ENCODE measurements at places on chromosomes 3 and 15. TPM values are rescaled to one million over a fixed set of nuclear protein-coding genes. Genes with fewer than 3 reads are reported as not detected.

The VPS8 gene
- 32.9 TPM for total RNA-seq

The ANKRD34C gene
- not detected for total RNA-seq

DNA sequence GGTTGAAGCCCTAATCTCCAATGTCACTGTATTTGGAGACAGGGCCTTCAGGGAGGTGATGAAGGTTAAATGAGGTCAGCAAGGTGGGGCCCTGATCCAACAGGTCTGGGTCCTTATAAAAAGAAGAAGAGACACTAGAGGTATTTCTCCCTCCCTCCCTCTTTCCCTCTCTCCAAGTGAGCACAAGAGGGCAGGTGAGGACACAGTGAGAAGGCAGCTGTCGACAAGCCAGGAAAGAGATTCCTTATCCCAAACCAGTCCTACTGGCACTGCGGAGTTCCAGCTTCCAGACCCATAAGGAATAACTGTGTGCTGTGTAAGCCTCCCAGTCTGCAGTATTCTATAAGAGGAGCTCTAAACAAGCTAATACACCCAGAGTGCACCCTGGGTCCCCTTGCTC, 134.7 kb downstream of the ADAMTS17 start:
- no peaks in the 10 kb centered on the region for H3K27me3 ChIP-seq
- DNase-seq, result no peak
- H3K36me3 ChIP-seq, result no peaks in the 10 kb centered on the region
- peaks cover 31% of the 10 kb centered on the region for H3K4me1 ChIP-seq
- H3K4me3 ChIP-seq, result no peak overlapping the region

DNA sequence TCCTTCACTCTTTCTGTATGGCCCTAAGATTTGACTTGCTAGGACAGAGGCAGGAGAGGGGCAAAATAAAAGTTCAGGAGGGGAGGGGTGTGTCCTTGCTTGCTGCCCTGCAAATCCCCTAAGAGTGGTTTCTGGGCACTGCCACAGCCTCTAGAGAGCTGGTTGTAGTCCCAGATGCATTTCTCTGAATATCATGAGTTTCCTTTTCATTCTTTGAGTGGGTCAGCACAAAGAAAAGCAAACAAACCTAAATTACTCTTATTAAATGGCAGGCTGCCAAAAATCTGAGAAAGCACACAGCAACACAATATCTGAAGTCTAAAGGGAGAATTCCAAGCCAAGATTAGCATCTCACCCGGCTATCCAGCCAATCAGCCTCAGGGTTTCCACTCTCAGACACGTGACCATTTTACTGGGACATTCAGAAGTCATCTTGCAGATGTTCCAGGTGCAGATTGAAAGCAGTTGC, 919.3 kb downstream of the TUSC7 start:
- no peak for DNase-seq
- H3K27ac ChIP-seq, result no peak overlapping the region
- no peaks in the 10 kb centered on the region for H3K36me3 ChIP-seq

- no peak for DNase-seq
- H3K36me3 ChIP-seq, result no peaks in the 10 kb centered on the region
- no peak overlapping the region for H3K27ac ChIP-seq
- no peaks in the 10 kb centered on the region for H3K4me1 ChIP-seq
- no peak overlapping the region for H3K4me3 ChIP-seq
These were observed 466.9 kb upstream of the MDFIC2 start for GRCh38 chr3:70779296-70779695.

- H3K27me3 ChIP-seq, result no peaks in the 10 kb centered on the region
- no peaks in the 10 kb centered on the region for H3K36me3 ChIP-seq
- peaks cover 11% of the 10 kb centered on the region for H3K4me1 ChIP-seq
These were observed 183.8 kb upstream of the IL12A start for GRCh38 chr3:159804726-159805410.

- peak overlapping the region; percentile 9 for H3K4me3 ChIP-seq
- H3K4me1 ChIP-seq, result peaks cover 8% of the 10 kb centered on the region
- H3K36me3 ChIP-seq, result no peaks in the 10 kb centered on the region
These were observed 486 bp downstream of the CDIN1 start for GRCh38 chr15:36579792-36580431.

DNA sequence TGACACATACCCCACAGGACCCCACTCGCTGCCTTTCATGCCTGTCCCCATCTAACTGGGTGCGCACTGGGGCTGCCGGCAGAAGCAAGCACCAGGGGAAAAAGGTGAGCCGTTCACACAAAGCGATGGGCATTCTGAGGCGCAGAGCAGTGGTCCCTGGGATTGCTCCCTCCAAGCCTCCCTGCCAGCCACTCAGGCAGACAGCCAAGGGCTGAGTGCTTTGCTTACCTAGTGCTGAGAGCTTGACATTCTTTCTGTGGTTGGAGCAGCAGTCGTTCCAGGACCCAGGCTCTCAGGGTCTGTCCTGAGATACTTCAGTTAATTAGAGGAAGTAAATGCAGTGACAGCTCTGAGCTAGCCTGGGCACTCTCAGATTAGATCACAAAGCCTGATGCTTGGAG, 5.7 kb downstream of the ESYT3 start:
- no peak overlapping the region for H3K27ac ChIP-seq
- H3K4me1 ChIP-seq, result peaks cover 2% of the 10 kb centered on the region
- peaks cover 4% of the 10 kb centered on the region for H3K27me3 ChIP-seq
- H3K4me3 ChIP-seq, result no peak overlapping the region
- DNase-seq, result no peak

DNA sequence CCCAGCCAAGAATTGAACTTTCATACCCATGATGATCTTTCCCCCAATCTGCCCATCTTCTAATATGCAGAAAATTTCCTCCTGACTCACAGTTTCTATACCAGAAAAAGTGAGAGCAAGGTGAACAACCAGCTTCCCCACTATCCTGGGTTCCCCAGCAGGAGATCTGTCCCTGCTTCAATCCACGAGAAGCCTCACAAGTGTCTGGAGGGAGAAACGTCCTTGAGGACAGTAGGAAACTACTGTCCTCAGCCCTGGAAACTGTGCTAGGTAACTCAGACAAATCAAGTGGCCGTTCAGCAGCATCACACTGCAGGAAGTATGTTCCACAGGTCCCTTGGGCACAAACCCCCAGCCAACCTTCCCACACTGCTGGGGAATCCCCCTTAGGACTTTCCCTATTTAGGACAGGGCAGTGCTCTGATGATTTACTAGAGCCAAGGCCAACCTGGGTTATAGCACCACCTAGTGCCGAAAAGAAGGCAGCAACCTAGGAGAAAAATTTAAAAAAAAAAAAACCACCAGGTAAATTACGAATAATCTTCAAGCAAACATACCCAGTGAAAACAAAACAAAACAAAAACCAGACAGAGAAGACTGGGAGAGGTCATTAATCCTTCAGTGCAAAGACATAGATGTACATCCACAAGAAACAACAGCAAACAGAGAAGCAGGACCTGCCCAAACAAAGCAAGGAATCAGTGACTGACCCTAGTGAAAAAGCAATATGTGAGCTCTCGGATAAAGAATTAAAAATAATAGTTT, 36.0 kb downstream of the MORC1 start:
- peak; percentile 42 for DNase-seq
- H3K4me1 ChIP-seq, result no peaks in the 10 kb centered on the region
- no peaks in the 10 kb centered on the region for H3K27me3 ChIP-seq
- H3K4me3 ChIP-seq, result no peak overlapping the region

GRCh38 chr15:92123962-92124656, 269.6 kb upstream of the ST8SIA2 start:
- H3K27ac ChIP-seq, result no peak overlapping the region
- no peak overlapping the region for H3K4me3 ChIP-seq
- H3K4me1 ChIP-seq, result no peaks in the 10 kb centered on the region
- DNase-seq, result no peak

- DNase-seq, result peak; percentile 74
- peaks cover 13% of the 10 kb centered on the region for H3K4me1 ChIP-seq
- H3K36me3 ChIP-seq, result no peaks in the 10 kb centered on the region
- no peaks in the 10 kb centered on the region for H3K27me3 ChIP-seq
These were observed at the start of gene SHISA5 for GRCh38 chr3:48504051-48504946. TSS of gene SHISA5 (minus strand) at chr3:48504174. CDS start at chr3:48504094, 80 bp downstream.

GRCh38 chr3:105327662-105328337, 38.9 kb upstream of the ALCAM start:
- H3K27ac ChIP-seq, result no peak overlapping the region
- no peak for DNase-seq
- H3K36me3 ChIP-seq, result no peaks in the 10 kb centered on the region
- H3K4me3 ChIP-seq, result no peak overlapping the region
- no peaks in the 10 kb centered on the region for H3K27me3 ChIP-seq

Data from liver (tissue), 10 donors.